ENCODE measurements at places on chromosomes 16 and 17.
A peak's percentile ranks its signal among the peaks of the same experiment; 100 is the strongest.

- DNase-seq: no peak
These were observed 10.9 kb downstream of the RABEP2 start for GRCh38 chr16:28913946-28914724.

- DNase-seq: peak; percentile 87
These were observed at the start of gene LPCAT2 for GRCh38 chr16:55508941-55509931. Gene LPCAT2 (plus strand): TSS chr16:55509072. CDS start chr16:55509182, 110 bp downstream.

DNA sequence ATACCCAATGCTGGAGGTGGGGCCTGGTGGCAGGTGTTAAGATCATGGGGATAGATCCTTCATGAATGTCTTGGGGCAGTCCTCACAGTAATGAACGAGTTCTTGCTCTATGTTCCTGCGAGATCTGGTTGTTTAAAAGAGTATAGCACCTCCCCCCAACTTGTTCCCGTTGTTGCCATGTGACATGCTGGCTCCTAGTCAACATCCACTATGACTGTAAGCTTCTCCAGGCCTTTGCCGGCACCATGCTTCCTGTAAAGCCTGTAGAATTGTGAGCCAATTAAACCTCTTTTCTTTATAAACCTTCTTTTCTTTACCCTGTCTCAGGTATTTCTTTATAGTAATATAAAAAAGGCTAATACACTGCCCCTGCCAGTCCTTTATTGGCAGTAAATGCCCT, 33.3 kb downstream of the RANBP10 start:
- DNase-seq: no peak

GRCh38 chr16:67396159-67397035, 3.1 kb upstream of the TPPP3 start:
- peak; percentile 53 for DNase-seq

- no peak for DNase-seq
These were observed 13.9 kb downstream of the TSPOAP1 start for GRCh38 chr17:58314706-58315015.

DNA sequence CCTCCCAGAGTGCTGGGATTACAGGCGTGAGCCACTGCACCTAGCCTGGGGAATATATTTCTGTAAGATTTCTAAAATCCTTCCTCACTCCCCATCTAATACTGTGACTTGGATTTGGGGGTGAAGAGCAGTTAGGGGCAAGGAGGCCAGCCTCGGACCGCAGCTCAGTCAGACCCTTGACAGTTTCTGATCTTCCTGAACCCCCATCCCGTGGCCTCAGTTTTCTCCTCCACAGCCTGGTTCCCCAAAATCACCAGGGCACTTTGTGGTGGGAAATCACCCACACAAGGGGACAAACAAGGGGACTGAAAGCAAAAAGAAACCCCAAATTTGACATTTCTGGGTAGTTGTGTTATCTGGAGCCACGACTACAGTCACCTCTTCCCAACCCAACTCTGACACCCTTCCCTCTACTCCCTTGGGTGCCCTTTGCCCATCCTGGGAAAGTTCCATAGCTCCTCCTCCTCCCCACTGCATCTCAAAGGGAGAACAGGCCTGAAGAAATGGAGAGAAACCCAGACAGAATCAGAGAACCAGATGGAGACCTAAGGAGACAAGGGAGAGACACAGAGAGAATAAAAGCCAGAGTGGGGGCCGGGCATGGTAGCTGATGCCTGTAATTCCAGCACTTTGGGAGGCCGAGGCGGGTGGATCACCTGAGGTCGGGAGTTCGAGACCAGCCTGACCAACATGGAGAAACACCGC, 2.8 kb upstream of the STAT5A start:
- no peak for DNase-seq
